Thoracic aorta (tissue), 2 donors: ENCODE measurements at places on chromosomes 12 and 14. TPM values are rescaled to one million over a fixed set of nuclear protein-coding genes. Genes with fewer than 3 reads are reported as not detected.

GRCh38 chr12:52307836-52308805 is 13.1 kb downstream of the KRT83 start:
- peak overlapping the region; percentile 72 for H3K4me3 ChIP-seq
- no peak for DNase-seq
- no peaks in the 10 kb centered on the region for H3K36me3 ChIP-seq
- H3K27me3 ChIP-seq = no peaks in the 10 kb centered on the region
- peaks cover 5% of the 10 kb centered on the region for H3K4me1 ChIP-seq

DNA sequence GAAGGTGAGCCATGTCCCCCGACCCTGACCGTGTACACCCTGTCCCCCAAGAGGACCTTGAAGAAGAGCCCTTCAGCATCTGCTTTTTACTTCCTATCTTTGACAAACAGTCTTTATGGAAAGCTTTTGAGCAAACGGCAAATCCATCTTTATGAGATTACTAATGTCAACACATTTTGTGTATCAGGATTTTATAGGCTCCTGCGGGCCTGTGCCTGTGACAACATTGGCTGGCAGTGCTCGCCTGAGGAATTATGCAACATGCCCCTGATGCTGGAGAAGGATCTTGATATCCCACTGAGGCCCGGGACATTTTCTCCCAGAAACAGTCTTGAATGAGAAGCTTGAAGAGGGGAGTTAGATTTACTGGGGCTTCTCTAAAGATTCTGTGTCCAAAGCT is 416.5 kb downstream of the NRXN3 start:
- no peak overlapping the region for H3K4me3 ChIP-seq
- no peak overlapping the region for H3K27ac ChIP-seq
- no peak for DNase-seq
- H3K27me3 ChIP-seq = no peaks in the 10 kb centered on the region
- H3K36me3 ChIP-seq = no peaks in the 10 kb centered on the region
- H3K4me1 ChIP-seq = peaks cover 11% of the 10 kb centered on the region

DNA sequence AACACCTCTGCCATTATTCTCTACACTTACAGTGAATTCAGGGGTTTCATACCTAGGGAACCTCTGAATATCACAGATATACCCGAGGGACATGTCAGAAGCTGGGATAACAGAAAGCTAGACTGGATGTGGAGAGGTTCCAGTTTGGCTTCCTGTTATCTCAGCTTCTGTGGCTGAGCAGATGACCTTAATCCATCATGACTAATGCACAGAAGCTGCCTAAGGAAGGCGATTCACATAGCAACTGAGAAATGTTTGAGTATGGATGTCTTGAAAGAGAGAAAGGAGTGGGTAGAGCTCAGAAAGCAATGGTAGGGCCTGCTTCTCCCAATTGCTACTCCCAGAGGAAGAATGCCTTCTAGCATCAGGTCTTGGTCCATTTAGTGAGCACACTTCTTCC is 187.6 kb downstream of the RMST start:
- H3K4me1 ChIP-seq = no peaks in the 10 kb centered on the region
- no peak for DNase-seq

GRCh38 chr14:52380294-52380693 is 66.2 kb downstream of the PTGER2 start:
- H3K36me3 ChIP-seq = no peaks in the 10 kb centered on the region
- no peaks in the 10 kb centered on the region for H3K4me1 ChIP-seq
- no peak overlapping the region for H3K27ac ChIP-seq
- DNase-seq = no peak
- no peaks in the 10 kb centered on the region for H3K27me3 ChIP-seq

DNA sequence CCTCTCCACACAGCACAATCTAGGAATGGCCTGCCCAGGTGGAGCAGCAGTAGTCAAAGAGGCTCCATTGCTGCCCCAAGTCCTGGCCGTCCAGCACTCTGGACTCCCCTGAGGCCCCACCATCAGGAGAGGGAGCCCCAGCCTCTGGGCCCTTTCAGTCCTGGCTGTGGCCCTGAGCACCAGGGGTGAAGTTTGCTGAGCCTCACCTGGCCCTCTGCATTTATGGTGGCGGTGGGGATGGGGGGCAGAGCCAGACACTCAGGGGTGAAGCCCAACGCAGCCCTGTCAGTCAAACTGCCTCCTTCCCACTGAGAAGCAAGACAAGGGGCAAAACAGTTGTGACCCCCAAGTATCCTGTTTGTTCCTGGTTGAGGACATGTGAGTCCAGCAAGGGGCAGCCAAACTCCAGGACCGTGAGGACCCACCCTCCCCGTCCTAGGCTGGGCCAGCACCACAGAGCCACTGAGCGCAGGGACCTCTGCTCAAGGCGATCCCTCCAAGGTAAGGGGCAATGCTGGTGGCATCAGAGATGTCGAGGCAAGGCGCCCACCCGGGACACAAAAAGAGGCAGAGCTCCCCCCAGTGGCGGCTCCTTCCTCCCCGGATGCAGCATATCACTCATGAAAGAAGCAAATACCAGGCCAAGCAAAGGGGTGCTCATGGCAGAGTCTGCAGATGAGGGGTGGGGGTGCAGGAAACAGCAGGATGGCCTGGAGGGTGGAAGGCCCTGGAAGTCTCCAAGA is 4.8 kb upstream of the AMN start:
- no peak overlapping the region for H3K4me3 ChIP-seq
- peaks cover under 1% of the 10 kb centered on the region for H3K4me1 ChIP-seq
- no peaks in the 10 kb centered on the region for H3K36me3 ChIP-seq
- H3K27ac ChIP-seq = no peak overlapping the region

- H3K27me3 ChIP-seq = no peaks in the 10 kb centered on the region
- H3K36me3 ChIP-seq = no peaks in the 10 kb centered on the region
- no peak overlapping the region for H3K27ac ChIP-seq
- DNase-seq = no peak
Measured at GRCh38 chr14:93271111-93271510, 61.7 kb downstream of the BTBD7 start.

- peaks cover 14% of the 10 kb centered on the region for H3K4me1 ChIP-seq
- DNase-seq = peak; percentile 52
- H3K27me3 ChIP-seq = no peaks in the 10 kb centered on the region
- H3K27ac ChIP-seq = peak within 1 kb of the TSS; percentile 20
- H3K36me3 ChIP-seq = no peaks in the 10 kb centered on the region
Measured at GRCh38 chr12:7129872-7130691, at the start of gene CLSTN3. Gene CLSTN3, plus strand, starts transcription at chr12:7130371. Its CDS starts 278 bp downstream, at chr12:7130649.

GRCh38 chr12:28887461-28887990 is 261.6 kb upstream of the FAR2 start:
- no peak for DNase-seq
- no peaks in the 10 kb centered on the region for H3K27me3 ChIP-seq
- H3K27ac ChIP-seq = no peak overlapping the region
- H3K4me1 ChIP-seq = no peaks in the 10 kb centered on the region
- H3K36me3 ChIP-seq = no peaks in the 10 kb centered on the region

GRCh38 chr12:113127791-113128199 is 7.8 kb downstream of the RASAL1 start:
- H3K27ac ChIP-seq = no peak overlapping the region
- H3K4me3 ChIP-seq = no peak overlapping the region
- H3K36me3 ChIP-seq = no peaks in the 10 kb centered on the region
- H3K4me1 ChIP-seq = no peaks in the 10 kb centered on the region

GRCh38 chr12:52687497-52688385 is 7.5 kb upstream of the KRT1 start:
- H3K4me1 ChIP-seq = no peaks in the 10 kb centered on the region
- H3K27ac ChIP-seq = no peak overlapping the region
- H3K27me3 ChIP-seq = no peaks in the 10 kb centered on the region
- H3K4me3 ChIP-seq = no peak overlapping the region
- DNase-seq = no peak
- H3K36me3 ChIP-seq = no peaks in the 10 kb centered on the region

DNA sequence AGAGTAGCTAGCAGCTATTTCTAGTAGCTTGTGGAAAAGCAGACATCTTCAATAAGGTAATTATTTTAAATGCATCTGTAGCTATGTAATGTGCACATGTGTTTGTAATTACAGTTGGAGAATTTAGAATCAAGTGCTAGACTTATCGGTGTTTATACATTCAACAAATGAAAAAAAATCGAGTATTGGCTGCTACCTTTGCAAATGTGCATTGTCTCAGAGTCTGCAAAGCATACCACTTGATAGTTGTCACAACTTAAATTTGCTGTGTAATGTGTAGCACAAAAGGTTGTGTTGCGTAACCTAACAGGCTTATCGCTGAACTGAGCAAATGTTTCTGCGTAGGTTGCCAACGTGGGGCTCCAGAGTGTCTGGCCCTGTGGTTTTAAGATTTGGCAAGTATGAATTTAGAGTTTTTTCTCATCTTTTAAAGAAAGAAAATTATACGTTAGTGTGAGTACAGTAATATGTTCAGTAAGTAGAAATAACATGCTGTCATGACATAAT is 44.3 kb downstream of the TMTC2 start:
- H3K4me1 ChIP-seq = no peaks in the 10 kb centered on the region
- DNase-seq = no peak
- H3K27ac ChIP-seq = no peak overlapping the region

DNA sequence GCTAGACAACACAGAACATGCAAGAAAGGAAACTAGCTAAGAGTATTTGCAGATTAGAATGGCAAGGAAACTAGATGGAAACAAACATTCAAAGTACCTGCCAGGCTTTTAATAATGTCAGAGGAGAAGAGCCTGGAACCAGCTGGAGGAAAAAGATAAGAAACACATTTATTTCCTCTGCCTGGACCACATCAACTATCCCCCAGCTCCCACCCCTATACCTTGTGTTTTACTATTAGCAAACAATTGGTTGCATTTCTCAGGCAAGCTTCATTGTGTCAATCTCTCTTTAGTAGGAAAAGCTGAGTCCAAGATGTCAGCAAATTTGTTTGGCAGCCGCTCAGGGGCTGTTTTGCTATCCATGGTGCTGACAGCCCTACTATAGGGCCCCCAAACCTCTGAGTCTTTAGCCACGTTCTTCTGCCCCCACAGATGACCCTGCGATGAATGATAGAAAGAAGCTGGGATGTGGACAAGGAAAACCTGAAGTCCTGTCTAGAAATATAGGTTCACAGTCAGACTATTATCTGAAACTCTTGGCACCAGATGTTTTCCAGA is 11.6 kb upstream of the SYNDIG1L start:
- no peaks in the 10 kb centered on the region for H3K4me1 ChIP-seq
- H3K27ac ChIP-seq = no peak overlapping the region
- H3K4me3 ChIP-seq = no peak overlapping the region
- DNase-seq = no peak

DNA sequence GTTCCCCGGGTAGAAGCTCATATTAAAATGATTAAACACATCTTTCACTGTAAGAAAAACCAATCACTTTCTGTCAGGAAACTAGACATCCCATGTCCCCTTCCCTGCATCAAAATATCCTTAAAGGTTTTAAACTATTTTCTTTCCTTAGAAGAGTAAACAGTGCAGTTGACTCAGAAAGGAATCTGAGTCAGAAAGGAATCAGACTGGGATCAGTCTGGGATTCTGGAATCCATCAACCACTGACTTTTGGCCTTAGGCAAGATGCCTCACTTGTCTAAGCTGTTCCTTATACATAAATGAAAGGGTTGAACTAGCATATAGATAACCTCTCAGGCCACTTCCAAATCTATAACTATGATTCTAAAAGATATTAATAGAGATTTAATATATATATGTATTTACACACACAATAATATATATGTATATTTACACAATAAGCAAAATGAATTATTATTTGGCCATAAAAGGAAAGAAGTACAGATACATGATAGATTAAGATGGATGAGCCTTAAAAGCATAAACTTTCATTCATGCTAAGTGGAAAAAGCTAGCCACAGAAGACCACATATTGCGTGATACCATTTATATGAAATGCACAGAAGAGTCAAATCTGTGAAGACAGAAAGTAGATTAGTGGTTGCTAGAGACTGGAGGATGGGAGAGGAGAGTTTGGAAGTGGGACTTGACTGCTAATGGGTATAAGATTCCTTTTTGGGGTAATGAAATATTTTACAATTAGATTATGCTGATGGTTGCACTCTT is 114.4 kb downstream of the SLC38A1 start:
- H3K4me1 ChIP-seq = peaks cover 20% of the 10 kb centered on the region
- no peak overlapping the region for H3K27ac ChIP-seq
- H3K36me3 ChIP-seq = no peaks in the 10 kb centered on the region
- H3K27me3 ChIP-seq = no peaks in the 10 kb centered on the region
- no peak overlapping the region for H3K4me3 ChIP-seq

- H3K27me3 ChIP-seq = no peaks in the 10 kb centered on the region
- no peak overlapping the region for H3K4me3 ChIP-seq
- H3K27ac ChIP-seq = peak overlapping the region; percentile 92
Measured at GRCh38 chr12:104960464-104960863, 2.4 kb upstream of the SLC41A2 start.

DNA sequence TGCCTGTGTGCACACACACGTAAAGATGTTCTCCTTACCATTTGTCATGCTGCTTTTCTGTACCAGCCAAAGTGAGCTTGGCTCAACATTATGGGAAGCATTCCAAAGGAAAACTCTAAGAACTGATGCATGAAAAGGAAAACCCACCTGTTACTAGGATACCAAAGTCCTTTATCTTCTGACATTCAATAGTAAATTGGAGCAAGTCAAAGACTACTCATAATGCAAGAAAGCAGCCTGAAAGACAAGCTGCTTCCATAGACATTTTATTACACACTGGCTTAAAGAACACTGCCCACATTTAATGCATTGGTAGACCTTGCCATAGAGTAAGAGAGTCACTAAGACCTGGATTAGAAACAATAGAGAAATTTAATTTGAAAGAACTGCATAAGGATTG is 159.0 kb downstream of the LRIG3 start:
- no peak overlapping the region for H3K27ac ChIP-seq
- H3K36me3 ChIP-seq = no peaks in the 10 kb centered on the region
- no peak overlapping the region for H3K4me3 ChIP-seq
- H3K27me3 ChIP-seq = no peaks in the 10 kb centered on the region

DNA sequence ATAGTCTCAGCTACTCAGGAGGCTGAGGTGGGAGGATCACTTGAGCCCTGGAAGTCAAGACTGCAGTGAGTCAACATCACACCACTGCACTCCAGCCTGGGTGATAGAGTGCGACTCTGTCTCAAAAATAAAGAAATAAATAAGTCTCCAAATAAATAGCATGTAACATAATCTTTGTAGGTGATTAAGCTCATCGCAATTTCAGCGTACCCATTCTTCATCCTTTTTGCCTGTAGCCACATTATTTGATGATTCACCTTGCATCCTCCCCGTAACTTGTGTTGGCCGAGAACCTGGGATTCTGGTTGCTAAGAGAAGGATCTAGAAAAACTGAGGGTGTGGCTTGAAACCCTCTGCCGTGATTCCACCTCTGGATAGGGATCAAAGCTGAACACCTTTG is 115.1 kb downstream of the GALC start:
- H3K4me1 ChIP-seq = no peaks in the 10 kb centered on the region
- H3K27me3 ChIP-seq = no peaks in the 10 kb centered on the region
- no peak overlapping the region for H3K27ac ChIP-seq
- no peak for DNase-seq
- H3K4me3 ChIP-seq = no peak overlapping the region

DNA sequence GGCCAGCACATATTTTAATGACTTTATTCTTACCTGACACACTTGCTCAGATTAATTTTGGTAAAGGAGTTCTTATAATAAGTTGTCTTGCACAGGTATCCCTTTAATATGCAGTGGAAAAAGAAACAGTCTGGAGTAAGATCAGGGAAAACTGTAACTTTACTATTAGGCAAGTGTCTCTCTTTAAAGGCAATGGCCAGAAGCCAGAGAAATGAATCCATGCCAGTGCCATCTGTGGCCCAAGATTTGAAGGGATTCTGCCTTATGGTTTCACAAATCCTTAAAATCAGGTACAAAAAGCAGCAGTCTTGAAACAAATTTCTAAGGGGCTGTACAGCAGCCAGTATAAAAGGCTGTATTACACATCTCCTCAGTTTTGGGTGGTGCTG is 22.4 kb downstream of the NFYB start:
- no peaks in the 10 kb centered on the region for H3K4me1 ChIP-seq
- H3K27me3 ChIP-seq = no peaks in the 10 kb centered on the region
- no peak overlapping the region for H3K4me3 ChIP-seq
- H3K36me3 ChIP-seq = peaks cover 10% of the 10 kb centered on the region
- H3K27ac ChIP-seq = no peak overlapping the region

LRP1 gene
- 663 TPM for total RNA-seq

RAPGEF3 gene
- 40.9 TPM for total RNA-seq

CACNB3 gene
- total RNA-seq = 17.8 TPM

CFAP251 gene
- total RNA-seq = 3.4 TPM

NOVA1 gene
- total RNA-seq = 10.2 TPM

KRT5 gene
- total RNA-seq = 7.6 TPM
